Activated naive CD4-positive, alpha-beta T cell treated with anti-CD3 and anti-CD28 coated beads for 36 hours (primary cell): ENCODE measurements at places on chromosomes 6 and 20. TPM values are rescaled to one million over a fixed set of nuclear protein-coding genes. Genes with fewer than 3 reads are reported as not detected.

PRND gene
- not detected for total RNA-seq

RBBP8NL gene
- not detected for total RNA-seq

RIMS4 gene
- 0.07 TPM for total RNA-seq

KCNS1 gene
- total RNA-seq: 0.40 TPM

OPN5 gene
- total RNA-seq: not detected

WFDC11 gene
- total RNA-seq: not detected

BAG2 gene
- 7.0 TPM for total RNA-seq

B3GAT2 gene
- total RNA-seq: not detected

CALHM6 gene
- 3.1 TPM for total RNA-seq

DNA sequence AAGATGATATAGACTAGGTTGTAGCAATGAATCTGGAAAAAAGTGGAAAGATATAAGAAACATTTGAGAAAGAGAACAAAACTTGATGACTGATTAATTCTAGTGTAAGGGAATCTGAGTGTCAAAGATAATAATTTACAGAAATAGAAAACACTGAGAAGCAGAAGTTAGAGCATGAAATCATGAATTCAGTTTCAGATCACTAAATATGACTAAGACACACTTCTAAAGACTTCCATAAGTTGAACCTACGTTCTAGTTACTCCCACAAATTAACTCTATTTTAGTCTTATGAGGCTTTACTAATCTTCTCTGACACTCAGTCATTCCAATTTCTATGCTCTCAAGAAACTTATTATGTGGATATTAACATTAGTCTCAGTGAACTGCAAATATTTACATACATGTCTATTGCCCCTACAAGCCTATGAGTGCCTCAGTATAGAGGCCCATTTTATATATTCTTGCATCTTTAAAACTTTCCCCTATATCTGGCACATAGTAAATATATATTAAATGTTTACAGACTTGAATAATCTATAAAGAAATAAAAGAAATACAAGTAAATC lies 30.4 kb downstream of the IBTK start:
- no peak for DNase-seq

GRCh38 chr6:170289951-170290295 lies 955 bp downstream of the DLL1 start:
- DNase-seq: no peak

DNA sequence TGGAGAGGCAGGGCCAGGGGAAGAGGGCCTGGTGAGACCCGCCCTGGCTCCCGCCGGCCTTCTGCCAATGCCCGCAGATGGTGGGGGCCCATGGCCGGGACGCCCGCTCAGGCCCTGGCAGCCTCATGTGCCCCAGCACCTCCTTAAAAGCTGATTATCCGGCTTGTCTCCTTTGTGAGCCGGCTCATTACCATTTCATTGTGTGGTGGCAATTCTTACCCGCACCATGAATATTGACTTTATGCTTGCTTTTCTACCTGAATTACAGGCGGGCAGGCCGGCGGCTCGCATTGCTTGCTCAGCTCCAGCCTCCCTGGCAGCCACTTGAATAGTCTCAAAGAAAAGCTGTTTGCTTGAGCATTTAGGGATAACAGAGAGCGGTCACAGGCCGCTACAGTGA lies 120.0 kb upstream of the JAG1 start:
- DNase-seq: no peak

DNA sequence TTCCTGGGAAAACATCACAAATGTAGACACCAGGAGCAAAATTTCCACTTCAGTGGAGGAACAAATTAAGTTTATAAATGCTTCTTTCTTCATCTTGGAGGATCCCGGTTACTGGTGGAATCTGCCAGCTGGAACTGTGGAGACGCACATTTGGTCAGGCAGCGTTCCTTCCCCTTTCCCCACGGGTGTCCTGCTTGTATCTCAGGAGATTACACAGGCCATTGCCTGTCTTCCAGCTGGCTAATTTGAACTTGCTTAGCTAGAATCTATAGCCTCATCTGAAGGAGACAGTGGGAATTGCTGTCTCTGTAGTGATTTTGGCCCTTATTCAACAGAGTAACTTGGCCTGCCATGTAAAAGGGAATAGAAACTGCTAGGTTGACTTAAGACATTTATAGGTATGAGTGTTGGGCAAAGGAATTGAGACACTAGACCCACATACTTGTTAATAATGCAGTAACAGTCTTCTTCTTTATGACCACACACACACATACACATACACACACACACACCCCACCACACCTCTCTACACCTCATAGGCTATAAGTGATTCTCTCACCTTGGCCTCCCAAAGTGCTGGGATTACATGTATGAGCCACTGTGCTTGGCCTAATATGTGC lies 34.4 kb downstream of the TSBP1 start:
- no peak for DNase-seq

GRCh38 chr20:33810259-33810658 lies 889 bp upstream of the CHMP4B start:
- DNase-seq: no peak

DNA sequence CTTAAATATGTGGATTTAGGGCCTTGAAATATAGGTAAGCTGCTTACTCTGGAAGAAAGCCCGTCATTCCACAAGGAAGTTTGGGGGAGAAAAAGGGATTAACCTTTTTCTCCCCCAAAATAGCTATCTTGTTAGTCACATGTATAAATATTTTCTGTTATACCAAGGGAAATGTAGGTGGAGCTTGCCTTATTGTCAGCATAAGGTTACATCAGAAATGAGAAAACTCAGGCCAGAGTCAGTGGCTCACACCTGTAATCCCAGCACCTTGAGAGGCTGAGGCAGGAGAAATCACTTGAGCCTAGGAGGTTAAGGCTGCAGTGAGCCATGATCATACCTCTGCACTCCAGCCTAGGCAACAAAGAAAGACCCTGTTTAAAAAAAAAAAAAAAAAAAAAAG lies 129.9 kb downstream of the LRFN2 start:
- DNase-seq: no peak

GRCh38 chr6:97656236-97656635 lies 373.2 kb upstream of the MMS22L start:
- no peak for DNase-seq

- no peak for DNase-seq
These were observed 87.0 kb downstream of the CD164 start for GRCh38 chr6:109295109-109295773.

DNA sequence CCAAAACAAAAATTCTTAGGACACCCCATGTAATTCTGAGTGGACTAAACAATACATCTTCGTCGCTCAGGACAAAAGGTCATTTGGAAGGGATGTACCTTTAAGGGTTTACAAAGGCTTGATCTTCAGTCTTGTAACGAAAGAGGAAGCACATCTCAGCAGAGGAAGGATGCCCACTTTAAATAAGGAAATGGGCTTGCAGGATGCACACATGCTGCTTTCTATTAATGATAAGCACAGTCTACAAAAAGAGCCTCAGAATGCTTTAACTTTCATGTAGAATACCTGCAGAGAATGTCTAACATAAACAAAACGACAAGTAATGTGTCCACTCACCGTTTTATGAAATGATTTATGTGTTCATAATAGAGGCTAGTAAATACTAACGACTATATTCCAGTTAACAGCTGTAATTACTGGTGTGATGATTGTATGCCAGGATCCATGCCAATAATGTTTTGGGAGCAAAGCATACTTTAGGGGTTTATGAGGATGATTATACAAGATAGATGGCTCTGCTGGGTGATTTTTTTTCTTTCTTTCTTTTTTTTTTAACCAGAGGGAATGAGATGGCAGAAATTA lies 216.9 kb downstream of the GMDS start:
- no peak for DNase-seq

GRCh38 chr20:17503301-17504065 lies 27.7 kb downstream of the BFSP1 start:
- DNase-seq: no peak

DNA sequence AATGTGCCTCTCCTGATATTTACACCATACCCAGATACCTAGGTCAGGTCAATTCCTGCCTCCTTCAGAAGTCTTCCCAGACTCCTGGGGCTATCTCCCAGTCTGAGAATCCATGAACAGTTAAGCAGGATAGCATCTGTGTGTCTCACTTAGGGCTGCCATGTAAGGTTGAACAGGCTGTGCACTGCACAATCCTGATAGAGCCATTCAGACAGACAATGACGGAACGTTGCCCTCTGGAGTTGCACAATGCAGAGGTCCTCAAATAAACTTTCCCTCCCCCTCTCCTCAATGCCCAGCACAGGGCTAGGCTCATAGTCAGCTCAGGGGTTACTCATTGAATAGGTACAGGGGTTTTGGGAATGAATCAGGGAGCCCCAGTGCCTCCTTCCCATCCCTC lies 89.7 kb downstream of the CD40 start:
- DNase-seq: no peak

- no peak for DNase-seq
These were observed 121.7 kb upstream of the EXOC2 start for GRCh38 chr6:814378-815347.

GRCh38 chr6:110063594-110064263 lies 85.6 kb downstream of the GPR6 start:
- no peak for DNase-seq

DNA sequence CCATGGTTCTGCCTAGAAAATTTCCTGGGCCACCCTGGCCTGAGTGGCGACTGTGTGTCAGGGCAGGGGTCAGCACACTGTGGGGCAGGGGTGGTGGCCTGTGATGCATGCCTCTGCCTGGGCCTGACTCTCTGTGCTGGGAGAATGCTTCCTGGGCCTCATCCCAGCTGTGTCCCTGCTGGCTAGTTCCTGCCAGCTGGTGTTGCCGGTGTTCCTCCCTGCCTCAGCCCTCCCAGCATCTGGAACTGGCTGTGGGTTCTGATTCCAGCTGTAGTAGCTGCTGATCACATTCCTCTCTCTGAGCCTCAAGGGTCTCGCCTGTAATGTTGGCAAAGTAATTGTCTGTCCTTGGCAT lies 101.5 kb downstream of the SYCP2 start:
- no peak for DNase-seq

GRCh38 chr6:121465101-121465500 lies 29.7 kb downstream of the GJA1 start:
- DNase-seq: no peak

- peak; percentile 83 for DNase-seq
These were observed 1.3 kb downstream of the HMGA1 start for GRCh38 chr6:34237722-34238584.

DNA sequence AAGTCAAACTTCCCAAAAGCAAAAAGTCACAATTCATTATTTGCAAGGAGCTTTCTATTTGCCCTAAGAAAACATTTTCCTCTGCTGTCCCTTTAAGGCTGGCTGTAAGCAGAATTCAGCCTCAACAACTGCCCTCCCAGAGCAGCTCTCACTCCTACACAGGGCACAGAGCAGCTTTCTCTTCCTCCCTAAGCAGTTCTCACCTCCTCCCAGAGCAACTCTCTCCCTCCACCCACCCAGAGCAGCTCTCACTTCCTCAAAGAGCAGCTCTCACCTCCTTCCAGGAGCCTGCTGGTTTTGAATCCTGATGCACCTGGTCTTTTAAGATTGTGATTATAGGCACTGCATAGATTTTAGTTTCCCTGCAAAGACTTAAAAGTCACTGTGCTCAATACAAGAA lies 120.6 kb upstream of the TMEM181 start:
- DNase-seq: no peak

DNA sequence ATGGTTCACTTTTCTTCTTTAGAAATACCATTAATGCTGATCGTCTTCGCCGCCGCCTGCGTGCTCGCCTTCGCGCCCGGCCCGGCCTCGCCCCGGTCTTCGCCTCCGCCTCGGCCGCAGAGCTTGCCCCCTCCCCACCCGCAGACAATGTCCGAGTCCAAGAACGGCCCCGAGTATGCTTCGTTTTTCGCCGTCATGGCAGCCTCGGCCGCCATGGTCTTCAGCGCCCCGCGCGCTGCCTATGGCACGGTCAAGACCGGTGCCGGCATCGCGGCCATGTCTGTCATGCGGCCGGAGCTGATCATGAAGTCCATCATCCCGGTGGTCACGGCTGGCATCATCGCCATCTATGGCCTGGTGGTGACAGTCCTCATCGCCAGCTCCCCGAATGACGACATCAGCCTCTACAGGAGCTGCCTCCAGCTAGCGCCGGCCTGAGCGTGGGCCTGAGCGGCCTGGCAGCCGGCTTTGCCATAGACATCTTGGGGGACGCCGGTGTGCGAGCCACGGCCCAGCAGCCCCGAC lies 4.8 kb upstream of the PRPH2 start:
- peak; percentile 11 for DNase-seq

GRCh38 chr20:8782804-8783203 lies 286.1 kb upstream of the PLCB4 start:
- no peak for DNase-seq

DNA sequence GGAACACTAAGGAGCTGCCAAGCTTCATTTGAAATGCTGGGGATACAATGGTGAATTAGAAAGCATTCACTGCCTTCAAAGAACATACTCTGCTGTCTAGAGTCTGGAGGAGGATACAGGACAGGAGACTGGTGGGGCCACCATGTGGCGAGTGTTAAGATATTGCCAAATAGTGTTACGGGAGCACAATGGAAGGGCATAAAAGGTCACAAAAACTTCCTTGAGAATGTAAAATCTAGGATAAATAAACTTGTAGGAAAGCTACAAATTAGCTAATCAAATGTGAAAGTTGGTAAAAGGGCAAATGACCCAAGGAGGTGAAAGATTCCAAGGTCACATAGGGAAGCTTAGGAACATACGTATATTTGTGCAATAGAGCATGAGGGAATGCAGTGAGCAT lies 271.7 kb downstream of the RFPL4B start:
- DNase-seq: no peak

- DNase-seq: no peak
These were observed 42.1 kb upstream of the ARMC2 start for GRCh38 chr6:108806171-108806570.

DNA sequence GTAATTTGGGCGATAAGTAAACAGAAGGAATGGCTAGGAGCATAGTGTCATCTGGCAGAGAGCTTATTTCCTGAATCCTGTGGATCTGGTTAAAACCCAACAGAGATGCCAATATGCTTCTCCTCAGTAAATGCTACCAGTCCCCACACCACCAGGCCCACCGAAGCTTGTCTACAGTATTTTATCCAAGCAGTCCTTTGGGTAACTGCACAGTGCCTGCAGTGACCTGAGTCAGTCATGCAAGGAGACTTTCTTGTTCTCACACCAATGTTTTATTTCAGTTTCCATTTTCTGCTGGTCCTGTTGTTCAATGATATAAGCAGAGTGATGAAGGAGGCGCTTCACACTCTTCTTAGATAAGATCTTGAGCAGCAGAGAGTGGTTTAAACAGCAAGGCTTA lies 326.3 kb downstream of the RIMS1 start:
- DNase-seq: no peak

DNA sequence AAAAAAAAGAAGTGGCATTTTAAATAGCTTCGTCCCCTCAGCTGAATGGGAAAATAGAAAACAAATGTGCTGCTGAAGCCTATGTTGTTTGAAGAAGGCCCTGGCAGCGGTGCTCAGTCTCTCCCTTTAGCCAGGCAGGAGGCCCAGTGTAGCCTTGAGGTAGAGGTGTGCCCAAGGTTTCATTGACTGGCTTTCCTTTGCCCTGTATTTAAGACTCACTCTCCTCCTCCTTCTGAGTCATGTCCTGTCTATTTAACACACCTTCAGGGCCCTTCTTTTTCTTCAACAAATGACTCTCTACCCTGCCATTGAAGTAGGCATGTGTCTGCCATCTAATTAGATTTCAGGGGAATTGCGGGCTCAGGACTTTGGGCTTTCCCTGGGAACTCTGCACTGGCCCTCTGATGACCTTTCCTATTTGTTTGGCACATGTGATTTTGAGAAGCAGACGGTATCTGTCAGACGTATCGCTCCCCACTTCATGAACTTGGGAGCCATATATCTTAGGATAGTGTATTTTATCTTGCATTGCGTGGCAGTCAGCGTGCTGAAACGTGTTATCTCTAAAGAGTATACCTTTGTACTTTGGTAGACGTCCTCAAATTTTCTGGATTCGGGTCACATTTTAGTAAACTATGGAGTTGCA lies 4.3 kb downstream of the TJAP1 start:
- no peak for DNase-seq
